Activated CD4-positive, alpha-beta T cell treated with anti-CD3 and anti-CD28 coated beads, Interleukin-2, Interleukin-4, amounts not matched to agents 100 ng/mL and 50 ng/mL, durations not matched to agents 16 hours and 8 hours (primary cell): ENCODE measurements at places on chromosomes 1 and 21.

DNA sequence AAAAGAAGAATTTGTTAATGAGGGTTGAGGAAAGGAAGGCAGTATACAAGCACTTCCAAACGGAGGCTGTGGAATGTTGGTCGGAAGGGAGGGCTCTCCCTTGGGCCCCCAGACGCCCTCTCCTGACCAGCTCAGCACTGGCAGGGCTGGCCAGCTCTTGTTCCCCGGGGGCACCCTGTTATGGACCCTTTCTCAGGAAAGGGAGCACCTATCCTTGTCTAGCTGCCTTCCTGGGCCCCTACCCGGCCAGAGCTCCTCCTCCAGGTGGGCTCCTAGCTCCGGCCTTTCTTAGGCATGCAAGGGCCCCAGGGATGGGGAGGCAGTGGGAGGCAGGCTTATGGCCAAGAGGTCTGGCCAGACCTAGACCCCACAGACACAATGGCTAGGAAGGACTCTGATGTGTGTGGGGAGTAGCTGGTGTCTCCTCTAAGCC lies 926 bp downstream of the BLACAT1 start:
- DNase-seq, result no peak

GRCh38 chr1:227546059-227546458 lies 17.3 kb upstream of the ZNF678 start:
- DNase-seq, result no peak

GRCh38 chr1:27605796-27606707 lies 2.1 kb upstream of the AHDC1 start:
- DNase-seq, result peak; percentile 72

GRCh38 chr1:91831132-91831930 lies 54.6 kb downstream of the TGFBR3 start:
- no peak for DNase-seq

DNA sequence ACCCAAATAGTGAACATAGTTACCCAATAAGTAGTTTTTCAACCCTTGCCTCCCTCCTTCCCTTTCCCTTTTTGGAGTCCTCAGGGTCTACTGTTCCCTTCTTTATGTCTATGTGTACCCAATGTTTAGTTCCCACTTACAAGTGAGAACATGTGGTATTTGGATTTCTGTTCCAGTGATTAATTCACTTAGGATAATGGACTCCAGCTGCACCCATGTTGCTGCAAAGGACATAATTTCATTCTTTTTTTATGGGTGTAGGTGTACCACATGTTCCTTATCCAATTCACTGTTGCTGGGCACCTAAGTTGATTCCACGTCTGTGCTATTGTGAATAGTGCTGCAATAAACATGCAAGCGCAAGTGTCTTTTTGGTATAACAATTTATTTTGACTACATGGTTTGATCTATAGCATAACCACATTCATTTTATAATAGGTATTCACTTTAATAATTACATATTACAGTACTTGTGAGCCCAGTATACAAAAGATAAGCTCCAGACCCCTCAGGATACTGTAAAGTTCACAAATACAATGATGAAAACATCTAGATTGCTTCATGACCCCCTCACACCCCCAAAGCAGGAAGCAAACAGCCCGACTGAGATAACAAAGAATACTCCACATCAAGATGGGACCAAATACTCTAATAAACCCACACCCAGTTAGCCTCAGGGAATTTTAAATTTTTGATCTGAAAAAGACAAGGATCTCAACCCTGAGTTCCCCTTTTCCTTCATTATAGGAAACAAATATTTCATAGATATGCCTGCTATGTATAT lies 45.3 kb downstream of the PUM1 start:
- no peak for DNase-seq

DNA sequence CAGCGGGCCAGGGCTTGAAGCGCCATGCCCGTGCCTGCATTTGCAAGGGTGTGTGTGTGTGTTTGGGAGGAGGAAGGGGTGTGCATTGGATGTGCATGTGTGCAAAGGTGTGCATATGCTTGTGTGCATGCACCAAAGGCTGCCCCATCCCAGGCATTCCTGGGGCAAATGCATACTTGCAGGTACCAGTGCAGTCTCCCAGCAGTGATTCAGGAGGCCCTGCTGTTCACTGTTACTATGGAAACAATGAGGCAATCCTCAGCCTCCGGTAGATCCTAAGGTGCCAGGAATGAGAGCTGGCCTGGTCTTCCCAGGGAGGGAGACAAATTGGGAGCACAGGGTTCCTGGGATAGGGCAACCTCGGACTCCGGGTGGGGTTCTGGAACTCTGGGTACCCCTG lies 7.5 kb upstream of the FNDC5 start:
- DNase-seq, result no peak

GRCh38 chr1:101190441-101190840 lies 46.4 kb upstream of the S1PR1 start:
- no peak for DNase-seq

DNA sequence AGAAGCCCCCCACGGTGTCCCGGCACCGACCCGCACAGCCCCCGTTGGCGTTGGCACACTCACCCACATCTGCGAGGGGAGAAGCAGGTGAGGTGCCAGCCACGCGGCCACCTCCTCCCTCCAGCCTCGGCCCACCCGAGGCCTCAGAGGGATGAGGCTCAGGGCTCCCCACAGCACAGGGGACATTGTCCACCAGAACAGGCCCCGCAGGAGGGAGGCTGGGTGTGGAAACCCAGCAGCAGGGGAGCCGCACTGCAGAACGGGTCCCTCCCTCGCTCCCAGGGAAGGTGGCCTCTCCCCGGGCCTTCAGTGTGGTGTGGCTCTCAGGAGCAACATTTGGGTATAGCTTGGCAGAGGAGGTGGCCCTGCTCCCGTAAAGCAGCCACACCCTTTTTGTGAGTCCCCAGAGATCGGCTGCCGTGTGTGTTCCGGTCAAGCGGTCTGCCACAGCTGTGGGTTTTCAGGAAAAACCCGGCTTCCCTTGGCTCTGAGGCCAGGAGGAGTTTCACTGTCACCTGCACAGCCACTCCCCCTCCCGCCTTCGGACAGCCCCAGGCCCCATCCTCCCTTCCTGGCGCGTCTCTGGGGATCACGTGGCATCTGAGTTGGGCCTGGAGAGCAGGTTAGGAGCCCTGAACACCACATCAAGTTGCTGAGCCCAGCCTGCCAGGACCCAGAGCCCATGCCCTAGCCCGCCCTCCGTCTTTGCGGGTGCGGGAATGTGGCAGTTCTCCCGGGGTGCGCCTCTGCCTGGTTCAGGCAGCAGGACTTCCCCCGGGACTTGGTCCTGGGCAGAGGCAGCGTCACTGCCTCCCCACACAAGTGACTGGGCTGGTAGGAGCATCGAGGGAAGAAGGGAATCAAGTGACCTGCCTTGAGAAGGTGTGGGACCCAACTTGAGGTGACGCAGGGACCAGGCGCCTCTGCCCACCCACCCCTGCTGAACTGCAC lies 64.0 kb downstream of the MEGF6 start:
- DNase-seq, result no peak

DNA sequence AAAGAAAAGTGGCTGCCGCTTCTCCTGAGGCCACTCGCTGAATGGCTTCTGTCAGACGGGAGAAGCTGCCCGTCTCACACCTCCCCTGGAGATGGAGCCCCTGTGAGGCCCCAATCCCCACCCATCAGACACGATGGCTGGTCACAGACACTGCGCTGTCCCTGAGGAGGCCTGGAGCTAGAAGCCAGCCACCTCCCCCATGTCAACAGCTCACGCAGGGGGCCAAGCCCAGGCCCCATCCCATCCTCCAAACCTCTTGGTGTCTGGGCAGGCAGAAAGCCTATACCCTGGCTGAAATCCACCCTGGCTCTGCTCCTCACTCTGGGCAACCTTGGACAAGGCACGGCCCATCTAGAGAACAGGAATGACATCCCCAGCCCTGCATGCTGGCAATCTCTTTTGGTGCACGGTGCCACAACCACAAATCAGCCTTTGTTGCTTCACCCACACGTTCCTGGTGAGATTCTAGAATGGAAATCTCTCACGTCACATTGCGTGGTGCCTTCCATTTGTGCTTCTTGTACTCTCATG lies 273.9 kb upstream of the VAMP3 start:
- no peak for DNase-seq

DNA sequence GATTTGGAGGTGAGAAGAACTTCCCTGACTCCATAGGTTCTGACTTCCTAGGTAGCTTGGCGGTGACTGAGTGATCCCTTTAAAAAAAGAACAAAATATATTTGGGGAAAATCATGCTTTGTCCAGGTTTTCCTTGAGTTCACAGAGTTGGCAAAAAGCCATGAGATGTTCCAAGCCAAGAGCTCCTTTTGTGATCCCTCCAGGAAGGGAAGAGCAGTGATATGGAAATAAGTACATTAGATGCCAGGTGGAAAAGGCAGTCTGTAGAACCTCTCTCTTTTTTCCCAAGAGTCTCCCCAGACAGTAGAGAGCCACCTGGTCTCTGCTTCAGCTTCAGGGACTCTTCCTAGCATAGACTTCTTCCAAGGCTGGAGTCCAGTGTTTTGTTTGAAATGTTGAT lies 10.2 kb downstream of the TLCD4 start:
- no peak for DNase-seq

- DNase-seq, result no peak
These were observed 98.5 kb downstream of the MRPL37 start for GRCh38 chr1:54298284-54299033.

DNA sequence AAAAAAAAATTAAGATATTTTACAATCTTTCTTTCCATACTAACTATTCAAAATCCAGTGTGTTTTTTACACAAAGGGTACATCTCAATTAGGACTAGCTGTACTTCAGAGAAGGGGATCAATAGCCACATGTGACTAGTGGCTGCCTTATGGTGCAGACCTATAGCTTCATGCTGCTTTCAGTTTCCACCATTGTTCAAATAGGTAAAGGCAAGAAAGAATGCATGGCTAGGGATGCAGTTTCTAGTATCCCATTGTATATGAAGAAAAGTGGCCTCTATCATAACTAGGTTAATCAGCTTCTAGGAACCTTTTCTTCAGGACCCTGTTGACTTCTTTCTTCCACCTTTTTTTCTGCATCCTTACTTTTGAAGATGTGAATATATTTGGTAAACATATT lies 35.7 kb downstream of the OSBPL9 start:
- DNase-seq, result no peak

DNA sequence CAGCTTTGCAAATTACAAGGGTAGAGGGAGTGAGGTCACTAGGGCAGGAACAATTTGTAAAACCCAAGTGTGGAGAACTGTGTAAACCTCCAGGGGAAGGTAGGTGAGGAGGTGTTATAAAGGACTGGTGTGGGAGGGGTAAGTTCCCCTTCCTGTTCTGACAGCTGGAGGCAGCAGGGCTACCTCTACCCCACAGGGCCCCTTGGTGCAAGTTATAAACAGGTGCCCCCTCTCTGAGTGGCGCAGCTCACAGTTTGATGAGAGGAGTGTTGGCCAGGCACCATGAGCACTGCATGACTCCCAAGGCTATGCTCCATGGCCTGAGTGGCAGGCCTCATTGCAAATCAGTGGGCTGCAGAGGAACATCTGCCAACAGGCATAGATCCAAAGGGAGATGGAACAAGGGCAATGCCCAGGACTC lies 41.0 kb downstream of the MFSD2A start:
- DNase-seq, result no peak

DNA sequence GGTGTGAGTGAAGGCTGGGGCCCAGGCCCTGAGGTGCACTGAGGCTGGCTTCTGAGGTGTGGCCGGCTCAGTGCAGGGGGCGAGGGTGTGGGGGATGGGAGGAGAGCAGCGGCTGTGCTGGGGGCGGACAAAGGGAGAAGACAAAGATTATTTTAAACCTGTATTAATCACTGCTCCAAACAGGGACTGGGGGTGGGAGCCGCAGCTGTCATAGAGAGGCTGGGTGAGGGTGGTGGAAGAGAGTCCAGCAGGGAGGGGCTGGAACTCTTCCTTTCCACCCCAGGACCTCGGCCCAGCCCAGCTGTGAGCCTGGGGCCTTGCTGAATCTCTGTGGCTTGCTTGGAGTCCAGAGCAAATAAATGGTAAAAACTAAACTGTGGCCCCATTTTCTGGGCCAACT lies 106.9 kb downstream of the KCND3 start:
- DNase-seq, result no peak
